Stimulated activated CD8-positive, alpha-beta memory T cell treated with anti-CD3 and anti-CD28 coated beads, Interleukin-2, amount 100 ng/mL, for 48 hours (primary cell): ENCODE measurements at places on chromosomes 6 and 20.

- no peak for DNase-seq
These were observed 124.7 kb downstream of the CD24 start for GRCh38 chr6:106849676-106850332.

DNA sequence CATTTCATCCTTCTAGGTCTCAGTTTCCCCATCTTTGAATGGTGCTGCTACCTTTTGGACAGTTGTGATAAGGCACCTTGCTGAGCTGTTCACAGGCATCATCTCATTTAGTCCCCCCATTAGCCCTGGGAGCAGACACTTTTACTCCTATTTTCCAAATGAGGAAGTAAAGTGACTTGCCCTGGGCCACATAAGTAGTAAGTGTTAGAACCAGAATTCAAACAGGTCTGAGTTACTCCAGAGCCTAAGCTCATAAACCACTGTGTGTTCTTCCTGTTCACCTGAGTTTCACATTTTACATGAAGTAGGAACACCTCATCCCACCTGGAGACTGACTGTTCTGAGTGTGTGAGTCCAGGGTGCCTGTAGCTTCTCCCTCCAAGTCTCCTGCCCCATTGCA, 43.5 kb upstream of the EPB41L1 start:
- DNase-seq: no peak

- no peak for DNase-seq
These were observed 22.0 kb downstream of the PTPN1 start for GRCh38 chr20:50532221-50532620.

GRCh38 chr20:46400828-46401477, 5.5 kb downstream of the ELMO2 start:
- DNase-seq: no peak

GRCh38 chr6:116268589-116269293, 11.0 kb downstream of the TSPYL1 start:
- no peak for DNase-seq

DNA sequence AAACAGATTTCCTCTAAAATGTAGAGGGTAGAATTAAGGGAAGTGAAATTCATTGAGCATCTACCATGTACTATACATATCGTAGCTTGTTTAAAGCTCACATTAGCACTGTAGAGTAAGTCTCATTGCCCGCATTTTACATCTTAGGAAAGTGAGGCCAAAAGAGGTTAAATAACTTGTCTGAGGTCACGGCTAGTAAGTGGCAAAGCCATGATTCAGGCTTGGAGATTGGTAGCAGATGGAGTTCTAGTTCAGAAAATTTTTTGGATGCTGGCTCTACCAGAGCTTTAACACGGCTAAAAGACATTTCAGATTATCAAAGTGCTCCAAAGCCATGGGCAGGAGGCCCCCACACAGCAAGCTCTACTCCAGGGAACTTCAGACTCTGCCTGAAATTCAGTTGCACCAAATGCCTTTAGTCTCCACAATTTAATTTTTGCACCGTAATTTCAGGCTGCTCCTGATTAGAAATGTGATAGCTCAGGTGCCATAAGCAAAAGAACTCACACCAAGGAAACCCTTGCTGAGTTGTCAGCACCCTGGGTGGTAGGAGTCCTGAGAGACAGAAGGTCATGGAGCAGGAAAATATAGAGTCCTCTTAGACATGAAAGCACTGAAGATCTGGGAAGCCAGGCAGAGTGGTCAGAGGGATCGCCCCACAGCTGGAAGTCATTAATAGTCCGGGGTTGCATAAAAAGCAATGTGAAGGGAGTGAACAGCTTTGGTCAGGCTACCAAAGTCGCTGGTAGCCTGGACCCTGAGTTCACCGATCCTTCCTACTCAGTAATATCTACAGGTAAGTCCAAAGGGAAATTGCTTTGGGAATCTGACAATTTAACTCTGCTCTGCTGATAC, 55.2 kb upstream of the ASIP start:
- no peak for DNase-seq

GRCh38 chr6:51569594-51569993, 517.8 kb downstream of the PKHD1 start:
- no peak for DNase-seq

GRCh38 chr6:36682328-36683144, 4.0 kb downstream of the CDKN1A start:
- DNase-seq: peak; percentile 42

- DNase-seq: no peak
These were observed 404.0 kb downstream of the BTBD3 start for GRCh38 chr20:12321736-12322135.

- no peak for DNase-seq
These were observed 26.1 kb upstream of the ADTRP start for GRCh38 chr6:11804701-11805100.
